Mesenchymal stem cell (in vitro differentiated cells and primary cell): ENCODE measurements at places on chromosomes 4 and X.

- no peak for DNase-seq
- no peak overlapping the region for H3K4me3 ChIP-seq
- H3K36me3 ChIP-seq, result peaks cover 48% of the 10 kb centered on the region
- H3K4me1 ChIP-seq, result no peaks in the 10 kb centered on the region
These were observed 7.9 kb downstream of the EVC2 start for GRCh38 chr4:5700459-5700858.

DNA sequence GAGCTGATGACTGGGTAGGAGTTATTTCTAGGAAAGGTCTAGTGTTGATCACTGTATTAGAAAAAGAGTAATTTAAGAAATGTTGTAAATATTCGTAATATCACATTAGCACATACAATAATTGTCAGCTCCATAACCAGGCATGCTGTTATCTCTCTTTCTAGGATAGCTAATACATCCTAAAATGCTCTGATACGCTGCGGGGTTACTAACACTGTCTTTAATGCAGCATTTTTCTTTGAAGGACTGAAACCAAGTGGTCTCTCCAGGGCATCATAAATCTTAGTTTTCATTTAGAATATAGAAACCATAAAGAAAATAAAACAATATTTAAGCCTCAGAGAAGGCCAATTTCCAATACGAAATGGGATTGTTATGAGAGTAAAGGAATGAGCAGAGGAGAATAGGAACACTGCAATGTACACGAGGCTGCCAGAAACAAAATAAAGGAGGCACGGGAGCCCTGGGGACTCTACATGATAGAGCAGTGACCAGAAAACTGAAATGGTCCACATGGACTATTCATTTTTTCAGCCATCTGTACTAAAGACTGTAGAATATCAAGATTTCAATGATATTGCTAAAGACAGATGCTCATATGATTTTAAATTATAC is 1606.7 kb upstream of the AGA start:
- H3K27ac ChIP-seq, result no peak overlapping the region
- no peak for DNase-seq
- H3K36me3 ChIP-seq, result no peaks in the 10 kb centered on the region
- H3K4me3 ChIP-seq, result no peak overlapping the region

DNA sequence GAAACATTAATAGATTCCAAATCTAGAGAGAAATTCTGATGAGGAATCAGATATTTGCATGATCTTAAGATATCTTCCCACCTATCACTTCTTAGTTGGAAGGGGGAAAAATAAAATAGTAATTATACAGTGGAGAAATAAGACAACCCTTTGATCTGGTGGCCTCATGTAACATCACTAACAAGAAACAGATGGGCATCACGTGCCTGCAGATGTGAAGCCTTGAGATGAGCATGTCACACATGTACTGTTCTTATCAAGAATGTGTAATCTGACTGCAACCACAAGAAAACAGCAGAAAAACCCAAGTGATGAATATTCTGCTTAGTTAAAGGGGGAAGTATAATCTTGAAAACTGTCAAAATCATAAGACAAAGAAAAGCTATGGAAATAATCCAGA is 31.4 kb upstream of the NKX6-1 start:
- H3K36me3 ChIP-seq, result no peaks in the 10 kb centered on the region
- H3K4me1 ChIP-seq, result no peaks in the 10 kb centered on the region
- no peak overlapping the region for H3K4me3 ChIP-seq
- H3K27me3 ChIP-seq, result peaks cover 3% of the 10 kb centered on the region
- no peak overlapping the region for H3K27ac ChIP-seq
- DNase-seq, result peak; percentile 8

DNA sequence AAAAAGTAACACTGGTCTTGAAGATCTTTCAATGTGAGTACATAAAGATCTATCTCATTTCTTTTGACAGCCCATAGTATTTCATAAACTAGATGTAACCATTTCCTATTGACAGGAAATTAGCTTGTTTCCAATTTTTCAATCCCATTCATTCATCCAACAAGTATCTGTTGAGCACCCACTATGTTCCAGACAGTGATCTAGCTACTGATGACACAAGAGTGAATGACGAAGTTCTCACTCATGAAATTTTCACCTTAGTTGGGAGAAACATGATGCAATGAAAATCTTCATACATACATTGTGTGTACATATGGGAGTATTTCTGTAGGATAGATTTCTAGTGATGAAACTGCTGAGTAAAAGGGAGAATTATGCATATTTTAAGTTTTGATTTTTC is 1.7 kb downstream of the CD38 start:
- peaks cover 44% of the 10 kb centered on the region for H3K27me3 ChIP-seq
- H3K27ac ChIP-seq, result no peak overlapping the region
- DNase-seq, result peak; percentile 12
- H3K4me1 ChIP-seq, result peaks cover 8% of the 10 kb centered on the region

DNA sequence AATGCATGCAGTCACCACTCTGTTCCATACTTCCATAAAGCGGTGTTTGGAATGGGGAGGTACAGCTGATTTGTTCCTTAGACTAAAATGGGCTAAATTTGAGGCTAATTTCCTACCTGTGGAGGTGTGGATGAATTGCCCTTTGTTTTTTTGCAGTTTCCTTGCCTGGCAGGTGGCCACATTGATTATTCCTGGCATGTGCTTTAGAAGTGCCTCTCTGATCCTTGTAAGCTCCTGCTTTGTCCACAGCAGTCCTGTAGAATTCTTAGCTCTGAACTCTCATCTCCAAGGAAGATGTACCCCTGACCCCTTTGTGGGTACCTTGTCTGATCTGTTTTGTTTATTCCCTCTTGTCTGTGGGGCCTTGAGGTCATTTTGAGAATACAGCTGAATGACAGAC is 136.8 kb downstream of the ADGRL3 start:
- H3K36me3 ChIP-seq, result no peaks in the 10 kb centered on the region
- no peak overlapping the region for H3K27ac ChIP-seq
- H3K4me3 ChIP-seq, result no peak overlapping the region
- DNase-seq, result no peak
- no peaks in the 10 kb centered on the region for H3K4me1 ChIP-seq

DNA sequence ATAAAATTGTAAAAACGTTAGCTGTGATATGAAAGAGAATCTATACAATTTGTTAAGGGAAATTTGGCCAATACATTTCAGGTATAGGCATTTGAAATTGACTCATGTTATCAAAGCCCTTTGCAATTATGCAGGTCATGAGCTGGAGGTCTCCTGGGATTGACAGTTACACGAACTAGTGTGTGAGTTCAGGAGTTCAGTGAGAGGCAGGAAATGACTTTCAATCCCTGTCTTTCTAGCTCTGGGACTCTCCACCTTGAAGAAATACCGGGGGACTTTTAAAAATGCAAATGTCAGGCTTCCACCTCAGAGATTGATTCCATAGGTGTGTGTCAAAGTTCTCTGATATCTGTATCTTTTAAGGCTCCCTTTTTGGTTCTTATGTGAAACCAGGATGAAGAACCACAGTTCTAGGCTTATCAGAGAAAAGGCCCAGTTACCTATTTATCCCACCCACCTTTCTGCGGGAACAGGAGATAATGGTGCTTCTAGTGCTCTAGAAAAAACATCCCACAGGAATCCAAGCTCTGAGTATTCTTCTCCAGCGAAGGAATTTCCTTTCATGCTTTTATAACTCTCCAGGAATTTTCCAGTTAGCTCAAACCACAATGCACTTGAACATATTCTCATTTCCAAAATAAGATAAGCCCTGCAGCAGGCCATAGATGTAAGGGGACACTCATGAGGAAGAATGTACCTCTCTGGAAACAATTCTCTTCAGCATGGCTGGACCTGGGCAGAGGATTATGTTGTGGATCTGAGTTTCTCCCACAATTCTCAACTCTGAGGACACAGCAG is 501.0 kb downstream of the IDS start:
- no peaks in the 10 kb centered on the region for H3K36me3 ChIP-seq
- no peak overlapping the region for H3K27ac ChIP-seq
- H3K4me3 ChIP-seq, result no peak overlapping the region
- no peaks in the 10 kb centered on the region for H3K27me3 ChIP-seq
- H3K4me1 ChIP-seq, result no peaks in the 10 kb centered on the region

GRCh38 chr4:149426461-149426860 is 389.2 kb downstream of the IQCM start:
- no peaks in the 10 kb centered on the region for H3K27me3 ChIP-seq
- no peak for DNase-seq
- no peak overlapping the region for H3K4me3 ChIP-seq
- H3K4me1 ChIP-seq, result no peaks in the 10 kb centered on the region

GRCh38 chr4:54082168-54082567 is 17.8 kb upstream of the CHIC2 start:
- no peak overlapping the region for H3K4me3 ChIP-seq
- peaks cover 3% of the 10 kb centered on the region for H3K4me1 ChIP-seq
- peak; percentile 98 for DNase-seq
- H3K27ac ChIP-seq, result peak overlapping the region; percentile 87
- H3K36me3 ChIP-seq, result no peaks in the 10 kb centered on the region

GRCh38 chrX:100695991-100696390 is 35.9 kb downstream of the SYTL4 start:
- H3K4me3 ChIP-seq, result no peak overlapping the region
- no peaks in the 10 kb centered on the region for H3K4me1 ChIP-seq
- DNase-seq, result no peak
- no peaks in the 10 kb centered on the region for H3K36me3 ChIP-seq
- no peak overlapping the region for H3K27ac ChIP-seq

DNA sequence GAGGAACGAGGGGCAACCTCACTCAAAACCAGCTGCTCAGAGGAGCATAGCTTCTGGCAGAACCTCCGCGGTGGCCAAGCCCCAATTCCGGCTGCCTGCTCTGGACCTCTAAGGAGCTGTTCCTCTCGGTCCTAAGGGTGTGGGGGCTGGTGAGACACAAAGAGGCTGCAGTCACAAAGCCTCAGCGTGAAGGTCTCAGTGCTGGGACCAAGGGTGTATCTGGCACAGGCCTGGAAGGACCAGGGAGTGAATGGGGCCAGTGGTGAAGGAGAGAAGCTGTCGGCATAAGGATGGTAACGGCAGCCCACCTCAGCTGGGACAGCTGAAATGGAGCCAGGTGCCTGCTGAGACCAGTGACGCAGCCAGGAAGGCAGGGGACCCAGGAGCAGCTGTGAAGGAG is 5.3 kb downstream of the PDE6B start:
- no peak overlapping the region for H3K4me3 ChIP-seq
- no peaks in the 10 kb centered on the region for H3K36me3 ChIP-seq
- H3K4me1 ChIP-seq, result peaks cover 4% of the 10 kb centered on the region
- no peak for DNase-seq
- no peak overlapping the region for H3K27ac ChIP-seq
- H3K27me3 ChIP-seq, result peaks cover 23% of the 10 kb centered on the region

DNA sequence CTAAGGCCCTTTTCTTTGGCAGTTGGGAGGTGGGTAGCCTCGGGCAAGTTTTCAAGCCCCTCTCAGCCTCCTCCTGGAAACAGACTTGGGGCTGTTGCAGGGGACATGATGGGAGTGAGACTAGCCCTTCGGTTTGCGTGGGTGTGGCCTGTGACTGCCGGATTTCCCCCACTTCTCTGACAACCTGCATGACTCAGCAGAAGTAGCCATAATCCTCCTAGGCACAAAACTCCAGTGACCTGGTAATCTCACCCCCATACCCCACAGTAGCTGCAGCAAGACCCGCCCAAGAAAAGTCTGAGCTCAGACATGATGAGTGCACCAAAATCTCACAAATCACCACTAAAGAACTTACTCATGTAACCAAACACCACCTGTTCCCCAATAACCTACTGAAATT is 433.7 kb upstream of the AMOT start:
- H3K4me3 ChIP-seq, result no peak overlapping the region
- no peaks in the 10 kb centered on the region for H3K4me1 ChIP-seq
- H3K27me3 ChIP-seq, result peaks cover 17% of the 10 kb centered on the region
- no peak for DNase-seq
- H3K27ac ChIP-seq, result no peak overlapping the region

- H3K4me3 ChIP-seq, result no peak overlapping the region
- H3K27ac ChIP-seq, result no peak overlapping the region
- no peak for DNase-seq
- H3K27me3 ChIP-seq, result peaks cover 23% of the 10 kb centered on the region
These were observed 14.3 kb upstream of the AWAT1 start for GRCh38 chrX:70219938-70220764.

DNA sequence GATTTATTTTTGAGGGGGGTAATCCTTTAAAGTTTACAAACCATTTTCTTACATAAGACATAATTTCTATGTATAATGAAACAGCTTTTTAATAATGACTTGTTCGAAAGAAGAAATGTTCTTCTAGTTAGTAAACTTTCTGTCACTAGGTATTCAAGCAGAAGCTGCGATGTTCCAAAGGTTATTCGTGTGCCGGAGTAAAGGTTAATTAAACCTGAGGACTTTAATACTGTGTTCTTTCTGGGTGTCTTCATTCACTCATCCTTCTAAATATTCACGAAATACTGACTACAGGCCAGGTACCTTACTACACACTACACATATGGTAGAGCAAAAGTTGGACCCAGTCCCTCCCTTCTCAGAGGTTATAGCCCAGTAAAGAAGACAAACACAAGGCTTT is 96.7 kb downstream of the NR3C2 start:
- no peak overlapping the region for H3K27ac ChIP-seq
- no peak for DNase-seq
- no peaks in the 10 kb centered on the region for H3K27me3 ChIP-seq
